ENCODE measurements at places on chromosomes 6 and 20.

- DNase-seq: no peak
These were observed 30.7 kb downstream of the ARHGAP18 start for GRCh38 chr6:129679275-129679674.

GRCh38 chr6:99810942-99811620 is 182.9 kb downstream of the MCHR2 start:
- no peak for DNase-seq

DNA sequence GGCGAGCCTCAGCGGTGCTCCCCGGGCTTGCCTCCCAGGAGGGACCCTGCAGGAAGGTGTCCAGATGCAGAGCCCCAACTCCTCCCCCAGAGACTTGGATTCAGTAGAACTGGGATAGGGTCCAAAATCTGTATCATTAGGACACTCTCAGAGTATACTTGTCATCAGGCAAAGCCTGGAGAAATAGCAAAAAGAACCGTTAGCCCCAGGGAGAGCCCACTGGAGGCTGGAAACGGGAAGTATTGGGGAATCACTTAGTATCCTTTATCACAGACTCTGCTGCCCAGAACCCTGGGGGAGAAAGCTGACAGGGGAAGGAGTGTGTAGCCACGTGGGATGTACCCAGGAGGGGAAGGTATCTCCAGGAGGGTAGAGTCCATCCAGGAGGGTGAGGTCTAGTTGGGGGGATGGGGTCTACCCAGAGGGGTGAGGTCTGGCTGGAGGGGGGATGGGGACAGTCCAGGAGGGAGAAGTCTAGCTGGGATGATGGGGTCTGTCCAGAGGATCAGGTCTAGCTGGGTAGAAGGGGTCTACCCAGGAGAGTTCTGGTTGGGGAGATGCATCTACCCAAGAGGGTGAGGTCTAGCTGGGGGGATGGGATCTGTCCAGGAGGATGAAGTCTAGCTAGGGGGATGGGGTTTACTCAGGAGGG is 107.2 kb downstream of the LY86 start:
- no peak for DNase-seq

DNA sequence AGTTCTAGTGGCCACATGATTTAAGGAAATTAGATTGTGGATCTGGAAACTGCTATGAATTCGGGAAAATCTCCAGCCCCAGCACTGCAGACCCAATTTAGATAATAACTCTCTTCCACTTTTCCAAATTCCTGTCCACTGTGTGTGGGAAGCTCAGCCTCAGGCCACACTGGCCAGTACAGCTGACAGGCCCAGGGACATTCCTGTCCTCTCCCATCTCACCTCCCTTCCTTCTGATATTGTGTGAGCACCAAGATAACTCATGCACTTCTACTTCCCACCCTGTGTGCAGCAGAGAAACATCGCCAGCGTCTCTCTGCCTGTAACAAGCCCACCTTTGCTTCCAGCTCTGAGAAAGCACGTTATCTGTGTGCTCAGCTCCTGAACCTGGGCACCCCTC is 145.1 kb upstream of the RREB1 start:
- no peak for DNase-seq

DNA sequence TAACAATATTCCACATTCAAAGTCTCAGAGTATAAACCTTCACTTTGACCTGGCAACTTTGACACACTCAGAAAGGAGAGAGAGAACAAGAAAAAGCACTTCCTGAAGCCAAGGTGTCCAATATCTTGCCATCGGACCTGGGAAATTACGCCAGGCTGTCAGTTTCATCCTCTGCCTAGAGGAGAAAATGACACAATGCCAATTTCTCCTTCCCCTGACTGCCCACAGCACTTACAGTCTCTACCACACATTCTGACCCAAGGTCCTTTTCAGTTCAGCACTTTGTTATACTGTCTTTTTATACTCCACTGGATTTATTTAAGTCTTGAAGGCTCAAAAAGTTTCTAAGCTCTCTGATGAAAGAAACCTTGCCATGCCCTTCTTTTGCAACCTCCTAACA is 250.4 kb downstream of the GMPR start:
- no peak for DNase-seq

DNA sequence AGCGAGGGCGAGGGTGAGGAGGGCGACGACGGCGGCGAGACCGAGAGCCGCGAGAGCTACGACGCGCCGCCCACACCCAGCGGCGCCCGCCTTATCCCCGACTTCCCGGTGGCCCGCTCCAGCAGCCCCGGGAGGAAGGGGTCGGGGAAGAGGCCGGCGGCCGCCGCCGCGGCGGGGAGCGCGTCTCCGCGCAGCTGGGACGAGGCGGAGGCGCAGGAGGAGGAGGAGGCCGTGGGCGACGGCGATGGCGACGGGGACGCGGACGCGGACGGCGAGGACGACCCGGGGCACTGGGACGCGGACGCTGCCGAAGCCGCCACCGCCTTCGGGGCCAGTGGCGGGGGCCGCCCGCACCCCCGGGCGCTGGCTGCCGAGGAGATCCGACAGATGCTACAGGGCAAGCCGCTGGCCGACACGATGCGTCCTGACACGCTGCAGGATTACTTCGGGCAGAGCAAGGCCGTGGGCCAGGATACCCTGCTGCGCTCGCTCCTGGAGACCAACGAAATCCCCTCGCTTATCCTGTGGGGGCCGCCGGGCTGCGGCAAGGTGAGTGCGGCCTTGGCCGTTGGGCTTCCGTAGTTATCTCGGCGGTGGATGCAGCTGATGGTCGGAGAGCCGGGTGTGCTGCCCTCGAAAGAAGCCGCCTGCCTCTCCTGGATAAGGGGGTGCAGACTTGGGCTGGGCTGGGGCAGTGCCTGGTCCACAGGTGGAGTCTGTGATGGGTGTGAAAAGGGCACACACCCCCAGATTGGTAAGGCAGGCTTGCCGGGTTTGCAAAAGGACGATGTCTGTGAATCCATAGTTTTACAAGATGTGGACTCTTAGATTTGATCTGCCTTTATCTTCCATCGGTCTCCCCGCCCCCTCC is 938 bp downstream of the WRNIP1 start:
- DNase-seq: no peak

- no peak for DNase-seq
These were observed 505.3 kb upstream of the JAG1 start for GRCh38 chr20:11178946-11179654.

DNA sequence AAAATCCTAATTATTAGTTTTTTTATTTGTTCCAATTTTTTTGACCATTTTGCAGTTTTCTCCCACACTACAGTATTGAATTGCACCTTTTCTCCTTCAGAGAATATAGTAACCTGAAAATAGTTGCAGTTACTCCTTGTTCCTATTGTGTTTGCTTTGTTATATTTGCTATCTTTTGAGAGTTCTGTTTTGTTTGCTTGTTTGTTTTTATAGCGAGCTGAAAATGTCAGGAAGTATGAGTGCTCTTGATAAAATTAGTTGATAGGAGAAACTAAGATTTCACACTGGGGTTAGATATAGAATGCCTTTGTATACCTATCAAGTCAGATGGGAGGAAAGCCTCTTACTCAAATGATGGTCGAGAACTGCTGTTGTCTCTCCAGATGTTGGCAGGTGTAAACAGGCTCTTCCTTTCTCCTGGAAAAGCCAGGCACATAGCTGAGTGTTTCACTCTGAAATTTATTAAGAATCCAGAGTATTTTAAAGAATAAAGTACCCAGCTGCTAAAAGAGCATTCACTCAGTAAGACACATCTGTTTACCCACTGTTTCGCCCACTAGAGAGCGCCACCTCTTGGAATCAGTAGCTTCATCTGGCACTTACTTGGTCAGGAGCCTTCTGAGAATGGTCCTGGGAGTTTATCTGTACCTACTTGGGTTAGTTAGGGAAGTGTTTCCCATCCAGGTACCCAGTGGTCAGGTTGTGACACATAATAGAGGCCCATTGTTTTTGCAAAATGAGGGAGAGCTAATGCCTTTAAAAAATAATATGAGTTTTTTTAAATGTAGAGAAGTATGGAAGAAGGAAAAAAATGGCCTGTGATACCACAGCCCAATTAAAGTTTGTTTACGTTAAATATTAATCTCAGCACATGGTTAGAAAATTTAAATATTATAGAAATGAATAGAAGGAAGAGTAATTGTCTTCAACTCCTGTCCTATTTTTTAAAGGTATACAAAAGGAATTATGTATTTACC is 11.2 kb downstream of the NT5DC1 start:
- no peak for DNase-seq

- no peak for DNase-seq
These were observed 191.6 kb downstream of the SOX4 start for GRCh38 chr6:21785164-21785563.

- DNase-seq: no peak
These were observed 12.4 kb upstream of the CPNE5 start for GRCh38 chr6:36851626-36852025.

GRCh38 chr20:4153251-4153650 is 137.9 kb upstream of the RNF24 start:
- no peak for DNase-seq

DNA sequence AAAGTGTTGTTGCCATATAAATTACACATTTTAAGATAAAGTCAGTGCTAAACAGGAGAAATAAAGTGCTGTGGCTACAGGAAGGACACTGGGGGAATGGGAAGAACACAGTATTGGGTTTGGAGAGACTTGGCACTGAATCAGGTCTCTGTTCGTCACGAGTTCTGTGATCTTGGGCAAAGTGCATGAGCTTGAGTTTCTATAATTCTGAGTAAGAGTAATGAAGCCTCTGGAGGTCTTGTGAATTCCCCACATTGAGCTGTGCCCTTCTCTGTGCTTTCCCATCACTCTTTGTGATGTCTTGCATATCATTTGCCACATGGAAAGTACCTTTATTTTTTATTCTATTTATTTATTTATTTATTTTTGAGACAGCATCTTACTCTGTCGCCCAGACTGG is 16.8 kb upstream of the EEF1A1 start:
- DNase-seq: no peak

GRCh38 chr6:131982740-131983259 is 31.6 kb upstream of the CCN2 start:
- no peak for DNase-seq

Data from stimulated activated CD4-positive, alpha-beta T cell treated with anti-CD3 and anti-CD28 coated beads, Interleukin-1b, Interleukin-23, amount 100 ng/mL, for 24 hours (primary cell).